Midbrain (tissue), 1 donor: ENCODE measurements at places on chromosomes 11 and 22.
A peak's percentile ranks its signal among the peaks of the same experiment; 100 is the strongest.

DNA sequence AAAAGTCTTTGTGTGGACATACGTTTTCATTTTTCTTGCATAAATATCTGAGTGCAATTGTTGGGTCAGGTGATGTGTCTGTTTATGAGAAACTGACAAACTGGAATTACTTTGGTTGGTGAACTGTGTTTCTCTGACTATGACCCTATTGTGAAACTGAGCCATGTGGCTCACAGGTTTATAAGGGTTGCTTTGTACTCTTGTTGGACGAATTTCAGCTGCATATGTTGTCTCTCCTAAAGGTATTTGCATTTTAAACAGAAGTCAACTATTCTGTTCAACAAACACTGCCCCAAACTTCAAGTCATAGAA, 34.4 kb upstream of the RASD2 start:
- DNase-seq, result no peak

- peak; percentile 33 for DNase-seq
Measured at GRCh38 chr11:66418168-66418985, 2.5 kb upstream of the NPAS4 start.

DNA sequence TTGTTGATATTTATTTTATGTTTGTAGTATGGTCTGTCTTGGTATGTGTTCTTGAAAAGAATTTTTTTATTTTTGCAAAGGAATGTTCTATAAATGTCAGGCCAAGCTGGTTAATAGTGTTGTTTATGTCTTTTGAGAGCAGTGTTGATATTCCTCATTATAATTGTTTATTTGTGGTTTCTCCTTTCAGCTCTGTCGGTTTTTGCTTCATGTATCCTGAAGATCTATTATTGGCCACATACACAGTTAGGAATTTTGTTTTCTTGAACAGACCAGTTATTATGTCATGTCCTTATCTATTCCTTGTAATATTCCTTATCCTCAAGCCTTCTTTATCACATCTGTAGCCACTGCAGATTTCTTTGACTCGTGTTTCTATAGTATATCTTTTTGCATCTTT, 56.5 kb downstream of the PDHX start:
- DNase-seq, result no peak

- no peak for DNase-seq
Measured at GRCh38 chr11:45733176-45733575, 67.8 kb upstream of the CHST1 start.

GRCh38 chr11:92141159-92141558, 83.5 kb upstream of the FAT3 start:
- DNase-seq, result no peak

- DNase-seq, result no peak
Measured at GRCh38 chr11:46039990-46040389, 81.3 kb downstream of the PHF21A start.

GRCh38 chr11:2301631-2302305, at the start of the genes C11orf21 and TSPAN32:
Gene C11orf21, minus strand, starts transcription at chr11:2301918. Its CDS starts 110 bp downstream, at chr11:2301808.
Gene TSPAN32, plus strand, starts transcription at chr11:2302013. Its CDS starts 137 bp downstream, at chr11:2302150.
- DNase-seq, result no peak

DNA sequence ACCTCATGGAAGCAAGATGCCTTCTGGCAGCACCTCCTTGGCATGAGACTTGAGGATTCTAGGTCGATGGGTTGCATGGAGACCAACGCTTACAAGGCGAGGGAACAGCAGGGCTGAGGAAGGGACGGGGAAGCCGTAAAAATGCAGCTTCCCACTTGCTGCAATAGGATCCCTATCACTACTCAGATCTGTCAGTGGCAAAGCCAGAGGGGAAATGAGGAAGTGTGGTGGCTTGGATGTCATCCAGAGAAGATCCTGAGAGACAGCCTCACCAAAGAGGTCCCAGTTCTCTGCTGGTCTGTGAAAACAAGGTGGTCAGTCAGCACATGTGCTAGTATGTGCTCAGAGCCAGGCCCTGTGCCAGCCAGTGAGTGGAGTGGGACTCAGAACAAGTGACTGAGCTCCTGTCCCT, 22.2 kb downstream of the CYB5R2 start:
- peak; percentile 33 for DNase-seq

GRCh38 chr11:116509551-116509950, 263.2 kb downstream of the BUD13 start:
- DNase-seq, result no peak

DNA sequence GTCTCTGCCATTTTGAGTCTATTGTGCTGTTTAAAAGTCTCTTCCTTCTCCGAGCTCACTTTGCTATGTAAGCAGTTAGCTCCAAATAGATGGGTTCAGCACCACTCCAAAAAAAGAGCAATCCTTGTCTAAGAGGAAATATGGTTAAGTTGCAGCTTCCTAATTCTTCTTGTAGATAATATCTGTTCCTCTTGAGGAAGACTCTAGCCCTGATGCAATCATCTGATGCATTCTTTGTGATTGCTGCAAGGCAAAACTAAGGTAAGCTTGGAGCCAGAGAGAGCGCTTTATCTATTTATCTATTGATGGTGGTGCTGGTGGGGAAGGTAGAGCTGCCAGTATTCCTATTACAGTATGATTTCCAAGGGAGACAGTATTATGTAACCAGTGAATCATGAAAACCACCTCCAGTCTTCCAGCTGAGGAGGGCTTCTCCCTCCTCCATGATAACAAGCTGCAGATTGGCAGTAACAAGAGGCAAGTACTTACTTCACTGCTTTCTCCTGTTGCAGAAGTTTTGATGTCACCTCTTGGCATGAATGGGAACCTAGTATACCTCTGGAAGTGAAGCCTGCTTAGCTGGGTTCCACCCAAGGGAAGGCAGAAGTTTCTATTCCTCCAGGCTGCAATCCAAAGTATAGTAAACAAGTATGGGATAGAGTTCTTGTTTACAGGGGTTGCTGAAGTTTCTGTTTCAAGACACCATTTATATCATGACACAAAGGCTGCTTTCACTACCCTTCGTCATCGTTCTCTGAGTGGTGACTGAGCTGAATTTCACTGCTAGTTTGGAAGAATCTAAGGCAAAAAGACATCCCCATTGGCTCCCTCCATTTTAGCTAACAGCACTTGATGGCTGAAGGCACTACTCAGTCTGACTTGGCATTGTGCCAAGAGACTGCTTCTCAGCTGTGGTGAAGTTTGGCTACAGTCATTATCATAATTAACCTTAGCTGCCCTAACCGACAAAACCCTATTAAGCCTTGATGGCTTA, 49.7 kb downstream of the FDX1 start:
- DNase-seq, result peak; percentile 56

- DNase-seq, result no peak
Measured at GRCh38 chr11:31932879-31933278, 121.8 kb upstream of the PAX6 start.

- DNase-seq, result no peak
Measured at GRCh38 chr11:116831790-116832349, 2.2 kb downstream of the APOC3 start.

DNA sequence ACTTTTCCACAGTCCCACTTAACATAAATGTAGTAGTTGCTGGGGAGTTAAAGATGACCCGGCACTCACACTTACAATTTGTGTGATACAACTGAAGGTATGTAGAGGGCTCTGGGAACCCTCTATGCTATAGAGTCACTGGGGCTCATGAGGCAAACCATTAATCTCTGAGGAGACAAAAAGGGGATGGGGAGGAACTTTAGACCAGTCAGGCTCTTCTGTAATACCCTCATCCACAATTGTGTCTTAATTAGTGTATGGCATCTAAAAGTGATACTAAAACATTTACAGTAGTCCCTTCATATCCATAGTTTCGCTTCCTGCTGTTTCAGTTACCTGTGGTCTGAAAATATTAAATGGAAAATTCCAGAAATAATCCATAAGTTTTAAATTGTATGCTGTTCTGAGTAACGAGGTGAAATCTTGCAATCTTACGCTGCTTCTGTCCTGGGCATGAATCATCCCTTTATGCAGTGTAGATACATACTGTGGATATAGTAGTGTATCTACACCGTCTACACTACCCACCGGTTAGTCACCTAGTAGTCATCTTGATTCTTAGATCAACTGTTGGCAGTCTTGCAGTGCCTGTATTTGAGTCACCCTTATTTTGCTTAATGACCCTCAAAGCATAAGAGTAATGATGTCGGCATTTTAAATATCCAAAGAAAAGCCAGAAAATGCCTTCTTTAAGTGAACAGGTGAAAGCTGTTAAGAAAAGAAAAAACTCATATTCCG, 12.2 kb downstream of the CBL start:
- DNase-seq, result no peak

DNA sequence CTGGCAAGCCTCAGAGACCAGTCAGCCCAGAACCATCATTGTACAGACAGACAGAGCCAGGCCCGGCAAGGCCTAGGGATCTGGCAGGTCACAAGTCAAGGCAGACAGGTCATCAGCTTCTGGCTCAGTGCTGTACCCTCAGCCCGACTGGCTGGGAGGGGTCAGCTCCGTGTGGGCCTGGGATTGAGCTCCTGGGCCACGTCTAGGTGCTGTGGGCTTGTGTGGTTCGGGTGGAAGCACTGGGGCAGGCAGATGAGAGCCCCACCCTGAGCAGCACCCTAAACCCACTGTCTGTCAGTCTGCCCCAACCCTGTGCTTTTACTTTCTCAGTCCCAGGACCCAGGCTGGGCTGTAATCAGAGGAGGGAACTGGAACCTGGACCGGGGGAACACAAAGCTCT, 26.9 kb upstream of the P2RY2 start:
- DNase-seq, result no peak

DNA sequence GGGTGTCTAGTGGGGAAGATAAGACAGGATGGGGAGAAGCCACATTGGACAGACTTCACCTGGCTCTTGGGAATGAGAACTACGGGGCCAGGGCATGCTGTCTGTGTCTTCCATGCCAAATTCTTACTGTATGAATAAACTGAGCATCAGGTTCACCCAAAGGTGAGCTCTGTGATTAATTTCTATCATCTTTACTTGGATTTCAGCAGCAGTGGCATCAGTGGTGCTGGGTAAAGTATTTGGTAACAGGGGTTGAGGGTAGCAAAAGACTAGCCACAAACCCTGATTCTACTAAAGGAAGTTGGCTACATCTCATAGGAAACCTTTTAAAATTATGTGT, 38.8 kb downstream of the IRAG1 start:
- DNase-seq, result no peak

DNA sequence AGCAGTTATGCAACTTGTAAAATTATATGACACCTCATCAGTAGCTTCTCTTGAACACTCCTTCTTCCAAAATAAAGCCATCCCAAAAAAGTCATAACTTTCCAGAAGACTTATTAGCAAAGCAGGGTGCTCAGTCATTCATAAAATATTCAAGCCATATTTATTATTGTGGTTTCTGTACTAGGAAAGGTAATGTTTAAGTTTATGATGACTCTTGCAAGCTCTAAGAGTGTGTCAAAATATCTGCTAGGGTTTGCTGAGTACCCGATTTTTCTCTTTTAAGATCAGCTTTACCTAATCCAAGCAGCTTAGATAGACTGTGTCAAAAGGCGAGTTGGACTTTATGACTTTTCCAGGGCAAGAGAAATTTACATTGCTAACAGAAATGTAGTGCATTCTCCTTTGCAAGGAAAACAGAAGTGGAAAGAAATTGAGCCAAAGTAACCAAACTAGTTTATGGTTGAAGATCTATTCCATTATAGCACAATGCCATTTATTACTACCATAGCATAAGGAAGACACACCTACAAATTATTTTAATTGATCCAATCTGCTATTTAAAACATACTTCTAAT, 98.0 kb upstream of the SOX6 start:
- DNase-seq, result no peak

- DNase-seq, result no peak
Measured at GRCh38 chr11:12725863-12726682, 51.9 kb downstream of the TEAD1 start.

DNA sequence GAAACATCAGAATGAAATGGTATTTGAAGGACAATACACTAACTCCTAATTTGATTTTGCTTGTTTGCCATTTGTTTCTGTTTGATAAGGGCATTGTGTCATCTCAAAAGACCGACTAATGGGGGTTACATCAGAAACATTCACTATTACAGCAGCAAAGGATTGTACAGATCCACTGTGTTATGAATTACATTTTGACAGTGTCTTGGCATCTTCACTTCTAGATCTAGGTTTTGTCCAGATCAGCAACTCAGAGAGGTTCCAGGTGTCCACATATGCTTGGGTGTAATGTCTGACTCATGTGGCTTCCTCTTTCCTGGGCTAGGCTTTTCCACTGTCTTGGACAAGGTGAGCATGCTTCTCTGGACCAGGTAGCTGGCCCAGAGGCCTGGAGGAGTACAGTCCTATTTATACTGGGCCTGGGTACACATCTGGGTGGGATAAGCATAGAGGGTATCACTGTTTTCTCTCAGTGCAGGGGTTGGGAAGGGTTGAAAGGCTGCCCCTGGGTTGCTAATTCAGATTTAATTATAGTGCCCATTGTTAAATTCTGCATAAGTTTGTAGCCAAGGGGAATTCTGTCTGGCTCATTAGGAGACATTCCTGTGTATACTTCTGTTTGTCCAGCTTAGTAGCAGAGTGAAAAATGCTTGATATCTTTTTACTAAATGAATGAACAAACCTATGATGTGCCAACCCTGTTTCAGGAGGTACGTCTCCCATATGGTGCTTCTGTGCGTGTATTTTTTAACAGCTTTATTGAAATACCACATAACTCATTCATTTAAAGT, 23.8 kb downstream of the DDI1 start:
- no peak for DNase-seq

- DNase-seq, result no peak
Measured at GRCh38 chr11:108872781-108873291, 208.0 kb downstream of the DDX10 start.

- no peak for DNase-seq
Measured at GRCh38 chr11:79670882-79671281, 230.1 kb upstream of the TENM4 start.

- no peak for DNase-seq
Measured at GRCh38 chr11:120122924-120123683, 14.8 kb downstream of the TRIM29 start.

DNA sequence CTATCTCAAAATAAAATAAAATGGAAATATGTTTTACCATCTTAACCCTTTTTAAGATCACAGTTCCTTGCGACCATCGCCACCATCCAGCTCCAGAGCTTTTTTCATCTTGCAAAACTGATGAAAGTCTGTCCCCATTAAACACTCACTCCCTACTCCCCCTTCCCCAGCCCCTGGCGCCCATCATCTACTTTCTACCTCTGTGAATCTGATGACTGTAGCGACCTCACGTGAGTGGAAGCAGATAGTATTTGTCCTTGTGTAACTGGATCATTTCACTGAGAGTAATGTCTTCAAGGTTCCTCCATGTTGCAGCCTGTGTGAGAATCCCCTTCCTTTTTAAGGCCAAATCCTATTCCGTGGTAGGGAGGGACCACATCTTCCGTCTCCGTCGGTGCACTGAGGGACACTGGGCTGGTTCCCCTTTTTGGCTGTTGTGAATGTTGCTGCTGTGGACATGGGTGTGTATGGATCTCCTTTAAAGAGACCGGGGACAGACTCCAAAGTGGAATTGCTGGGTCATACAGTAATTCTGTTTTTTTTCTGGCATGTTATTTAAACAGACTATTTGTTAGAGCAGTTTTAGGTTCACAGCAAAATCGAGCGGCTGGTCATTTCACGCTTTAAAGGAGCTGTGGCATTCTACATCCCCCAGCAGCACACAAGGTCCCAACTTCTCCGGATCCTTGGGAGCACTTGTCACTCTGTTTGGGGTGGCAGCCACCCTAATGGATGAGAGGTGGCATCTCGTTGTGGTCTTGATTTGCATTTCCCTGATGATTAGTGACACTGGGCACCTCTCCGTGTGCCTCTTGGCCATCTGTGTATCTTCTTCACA, 120.0 kb downstream of the KCNQ1 start:
- no peak for DNase-seq
